ENCODE measurements at places on chromosomes 7 and 10. TPM values are rescaled to one million over a fixed set of nuclear protein-coding genes. Genes with fewer than 3 reads are reported as not detected.

GRCh38 chr10:71466330-71466729 lies 69.6 kb downstream of the CDH23 start:
- no peak for DNase-seq

DNA sequence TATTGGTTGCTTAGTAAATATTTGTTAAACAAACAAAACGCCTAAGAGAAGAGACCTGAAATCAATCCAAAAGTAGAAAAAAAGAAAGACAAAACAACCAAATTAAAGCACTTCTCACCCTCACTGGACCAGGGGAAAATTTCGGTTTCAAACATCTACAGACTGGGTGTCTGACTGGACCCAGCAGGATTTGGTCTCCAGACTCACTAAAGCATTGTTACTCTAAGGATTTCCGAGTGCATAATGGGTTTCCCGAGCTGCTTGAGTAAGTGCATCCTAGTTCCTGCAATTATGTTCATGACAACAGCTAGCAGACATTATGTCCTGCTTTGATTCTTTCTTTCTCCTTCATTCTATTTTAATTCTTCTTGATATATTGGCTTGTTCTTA lies 51.8 kb upstream of the FAM3C start:
- no peak for DNase-seq

- DNase-seq = peak; percentile 18
Observed at GRCh38 chr10:122342293-122343134, 32.0 kb upstream of the PLEKHA1 start.

DNA sequence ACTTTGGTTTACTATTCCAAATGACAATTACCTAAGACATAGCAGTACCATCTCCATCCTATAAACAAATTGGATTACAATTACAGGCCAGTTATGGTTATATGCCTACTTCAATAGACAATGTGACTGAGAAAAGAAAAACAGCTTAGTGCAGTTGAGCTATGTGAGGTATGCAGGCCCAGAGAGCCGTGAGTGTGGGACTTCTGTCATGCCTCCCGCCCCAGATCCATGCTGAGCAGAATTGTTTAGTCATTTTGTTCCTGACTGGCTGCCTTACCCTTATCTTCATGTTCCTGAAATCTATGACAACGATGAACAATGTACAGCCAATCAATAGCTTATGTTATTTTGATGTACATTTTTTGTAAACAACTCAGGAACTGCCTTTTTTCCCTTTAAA lies 21.7 kb downstream of the LARP4B start:
- DNase-seq = no peak

Gene UBN2
- 3.6 TPM for polyA plus RNA-seq

Gene MYPN
- polyA plus RNA-seq = not detected

- DNase-seq = no peak
Observed at GRCh38 chr7:22193450-22193983, 163.4 kb downstream of the RAPGEF5 start.

Gene COL28A1
- not detected for polyA plus RNA-seq

- DNase-seq = no peak
Observed at GRCh38 chr10:132332433-132332754, 401 bp downstream of the LRRC27 start.

DNA sequence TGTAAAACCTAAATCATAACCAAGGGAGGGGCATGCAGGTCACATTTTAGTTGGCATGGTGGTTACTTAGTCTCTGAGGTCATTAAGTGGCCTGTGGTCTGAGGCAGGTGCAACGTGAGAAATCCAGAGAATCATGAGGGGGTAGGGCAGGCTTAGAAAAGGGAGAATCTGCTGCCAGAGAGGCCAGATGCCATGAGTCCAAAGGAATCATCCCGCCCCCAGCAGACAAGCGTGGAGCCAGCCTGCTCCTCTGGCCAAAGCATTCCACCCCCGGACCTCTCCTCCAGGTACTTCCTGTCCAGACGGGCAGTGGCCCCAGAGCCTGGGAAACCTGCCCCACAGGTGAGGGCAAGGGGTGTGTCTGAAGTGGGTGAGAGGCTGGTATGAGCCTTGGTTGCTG lies 196.4 kb upstream of the ZNF32 start:
- DNase-seq = no peak

- no peak for DNase-seq
Observed at GRCh38 chr7:133755901-133756300, 371.2 kb upstream of the LRGUK start.

Gene IRF5
- 0.42 TPM for polyA plus RNA-seq

Gene TAX1BP1
- 98.9 TPM for polyA plus RNA-seq

Gene ZNF25
- polyA plus RNA-seq = 3.6 TPM

- DNase-seq = no peak
Observed at GRCh38 chr10:47046321-47047126, 135.3 kb downstream of the PTPN20 start.

Gene NPSR1
- not detected for polyA plus RNA-seq

Gene ENO4
- polyA plus RNA-seq = not detected

GRCh38 chr10:47092376-47092775 lies 181.1 kb downstream of the PTPN20 start:
- DNase-seq = no peak

- no peak for DNase-seq
Observed at GRCh38 chr10:132739225-132739613, 46.7 kb downstream of the NKX6-2 start.

Gene CCL24
- polyA plus RNA-seq = not detected

Gene ENKUR
- not detected for polyA plus RNA-seq

GRCh38 chr7:124152859-124153692 lies 120.2 kb upstream of the TMEM229A start:
- no peak for DNase-seq

Gene ADAMTS14
- polyA plus RNA-seq = not detected

DNA sequence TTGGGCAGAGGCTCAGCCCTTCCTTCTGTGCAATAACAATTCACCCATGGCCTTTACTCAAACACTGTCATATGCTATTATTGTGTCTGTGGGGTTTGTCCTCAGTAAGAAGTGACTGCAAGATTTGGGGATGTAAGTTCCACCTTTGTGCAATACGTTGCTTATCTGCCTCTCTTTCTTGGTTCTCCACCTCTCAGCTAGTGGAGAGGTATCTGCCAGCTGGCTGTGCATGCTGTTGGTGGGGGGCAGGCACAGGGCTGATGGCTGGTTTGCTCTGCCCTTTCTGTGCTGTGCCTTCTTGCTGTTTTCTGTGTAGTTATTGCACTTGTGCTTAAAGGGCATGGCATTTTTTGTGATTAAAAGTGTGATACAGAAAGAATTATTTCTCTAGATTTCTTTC lies 36.2 kb downstream of the CNNM1 start:
- no peak for DNase-seq

Gene GIMAP7
- 658 TPM for polyA plus RNA-seq

DNA sequence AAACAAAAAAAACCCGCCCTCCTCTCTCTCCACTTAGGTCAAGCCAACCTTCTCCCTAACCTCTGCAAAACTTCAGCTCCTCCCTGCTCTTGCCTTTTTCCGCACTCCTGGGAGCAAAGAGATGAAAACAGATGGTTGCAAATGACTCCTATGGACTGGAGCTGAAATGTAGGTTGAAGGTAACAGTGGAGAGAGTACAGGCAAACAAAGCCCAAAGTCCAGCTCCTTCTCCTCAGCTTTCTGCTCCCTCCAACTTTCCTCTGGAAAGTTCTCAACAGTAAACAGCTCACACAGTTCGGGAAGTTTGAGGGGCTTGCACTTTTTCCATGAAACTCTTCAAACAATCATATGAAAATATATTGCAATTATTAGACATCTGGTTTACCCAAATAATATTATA lies 90.3 kb downstream of the SLC37A3 start:
- no peak for DNase-seq

DNA sequence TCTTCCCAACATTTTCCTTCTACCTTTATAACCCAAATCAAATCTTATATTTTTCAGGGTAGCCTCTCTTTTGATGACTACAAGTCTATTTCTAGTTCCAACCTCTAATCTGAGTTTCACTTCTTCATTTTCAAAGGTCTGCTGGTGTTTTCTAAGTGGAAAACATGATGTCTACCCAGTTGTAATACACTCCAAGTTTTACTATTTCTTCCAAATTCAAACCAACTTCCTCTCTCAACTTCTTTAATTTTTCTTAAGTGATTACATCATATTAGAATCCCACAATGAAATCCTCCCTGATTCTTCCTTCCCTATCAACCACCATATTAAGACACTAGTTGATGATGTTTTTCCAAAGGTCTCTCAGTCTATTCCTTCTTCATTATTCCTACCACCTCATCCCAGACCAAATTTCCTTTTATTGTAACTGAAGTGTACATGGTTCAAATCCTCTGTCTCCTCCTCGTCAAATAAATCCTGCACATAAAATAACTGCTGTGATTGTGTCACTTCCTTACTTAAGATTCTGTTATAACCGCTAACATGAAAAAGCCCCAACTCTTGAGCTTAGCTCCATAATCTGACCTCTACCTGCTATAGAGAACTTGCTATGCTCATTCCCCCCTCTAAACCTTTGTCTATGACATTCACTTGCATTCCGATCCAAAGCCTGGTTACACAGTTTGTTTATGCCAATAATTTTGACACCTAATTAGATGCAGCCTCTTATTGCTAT lies 12.7 kb downstream of the TAS2R38 start:
- DNase-seq = no peak

- DNase-seq = no peak
Observed at GRCh38 chr10:117005527-117006055, 604 bp upstream of the SHTN1 start.

DNA sequence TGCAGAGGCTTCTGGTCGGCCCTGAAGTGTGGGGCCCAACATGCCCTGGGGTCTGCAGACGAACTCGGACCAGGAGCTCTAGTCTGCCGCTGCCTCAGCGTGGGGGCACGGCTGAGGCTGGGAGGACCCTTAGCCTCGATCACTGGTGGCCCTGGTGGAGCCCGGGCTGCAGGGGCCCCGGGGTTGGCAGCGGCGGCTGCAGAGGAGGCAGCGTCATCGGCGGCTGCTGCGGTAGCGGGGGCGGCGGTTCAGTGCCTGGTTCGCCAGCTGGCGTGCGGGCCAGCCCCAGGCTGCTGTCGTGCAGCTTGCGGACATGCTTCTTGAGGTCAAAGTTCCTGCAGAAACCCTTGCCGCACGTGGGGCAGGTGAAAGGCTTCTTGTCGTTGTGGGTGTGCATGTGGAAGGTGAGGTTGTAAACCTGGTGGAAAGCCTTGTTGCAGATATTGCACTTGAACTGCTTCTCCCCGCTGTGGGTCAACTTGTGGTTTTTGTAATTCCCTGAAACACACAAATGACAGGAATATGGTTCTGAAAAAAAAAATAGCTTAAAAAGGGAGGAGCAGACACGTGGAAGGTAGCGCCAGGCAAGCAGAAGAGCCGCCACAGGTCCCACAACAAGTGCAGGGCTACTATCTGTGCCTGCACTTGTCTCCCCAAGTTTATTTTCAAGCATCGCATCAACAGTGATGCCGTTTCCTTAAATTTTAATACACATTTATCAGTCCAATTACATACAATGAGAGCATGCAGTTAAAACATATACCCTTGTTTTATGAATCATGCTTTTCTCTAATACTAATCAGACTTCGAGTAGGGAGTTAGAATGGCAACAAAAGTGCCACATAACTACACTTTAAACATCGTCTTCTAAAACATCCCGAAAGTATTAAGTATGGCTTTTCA lies 2.4 kb downstream of the FEZF1 start:
- no peak for DNase-seq

Gene C10orf62
- polyA plus RNA-seq = not detected

GRCh38 chr7:71752171-71752935 lies 620.4 kb downstream of the GALNT17 start:
- no peak for DNase-seq

Gene SPDYE1
- 0.14 TPM for polyA plus RNA-seq

DNA sequence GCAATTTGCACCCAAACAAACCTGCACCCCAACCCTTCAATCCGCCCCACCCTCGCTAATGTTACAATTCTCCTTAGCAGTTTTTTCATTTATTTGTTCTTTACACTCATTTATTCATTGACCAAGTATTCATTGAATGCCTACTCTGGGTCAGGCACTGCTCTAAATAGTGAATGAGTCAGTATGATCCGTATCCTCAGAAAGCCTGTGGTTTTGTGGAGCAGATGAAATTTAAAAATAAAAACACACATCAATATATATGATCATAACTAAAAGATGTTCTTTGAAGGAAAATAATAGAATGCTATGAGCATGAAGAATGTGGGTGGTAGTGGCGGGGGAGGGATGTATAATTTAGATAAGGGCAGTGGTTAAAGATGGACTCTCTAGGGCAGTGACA lies 13.3 kb downstream of the IFIT5 start:
- DNase-seq = no peak

Gene MOGAT3
- not detected for polyA plus RNA-seq

Gene BAIAP2L1
- 0.85 TPM for polyA plus RNA-seq

GRCh38 chr10:51786016-51786683 lies 86.8 kb upstream of the CSTF2T start:
- no peak for DNase-seq

Gene LEP
- not detected for polyA plus RNA-seq

GRCh38 chr10:69885379-69886013 lies 83.8 kb downstream of the COL13A1 start:
- DNase-seq = no peak

Data from naive thymus-derived CD8-positive, alpha-beta T cell (primary cell).